ENCODE measurements at places on chromosomes 5 and 9. TPM values are rescaled to one million over a fixed set of nuclear protein-coding genes. Genes with fewer than 3 reads are reported as not detected.

DNA sequence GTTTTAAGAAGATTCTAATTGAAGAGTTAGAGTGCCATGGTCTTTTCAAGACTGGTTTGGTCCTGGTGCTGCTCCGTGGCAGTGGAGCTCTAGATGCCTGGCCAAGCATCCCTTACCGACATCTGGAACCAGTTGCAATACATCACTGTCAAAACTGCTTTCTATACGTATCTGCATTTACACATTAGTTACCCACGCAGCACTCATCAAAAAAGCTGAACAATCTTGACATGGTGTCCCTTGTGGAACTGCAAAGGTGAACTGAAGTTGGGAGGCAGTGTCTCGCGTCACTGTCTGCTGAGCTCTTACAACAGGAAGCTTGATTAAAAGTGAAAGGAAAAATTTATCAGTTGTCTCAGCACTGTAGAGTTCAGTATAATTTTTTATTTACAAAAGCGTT is 82.6 kb downstream of the PBX3 start:
- peak; percentile 13 for DNase-seq

FNIP1 gene
- 49.3 TPM for total RNA-seq

DNA sequence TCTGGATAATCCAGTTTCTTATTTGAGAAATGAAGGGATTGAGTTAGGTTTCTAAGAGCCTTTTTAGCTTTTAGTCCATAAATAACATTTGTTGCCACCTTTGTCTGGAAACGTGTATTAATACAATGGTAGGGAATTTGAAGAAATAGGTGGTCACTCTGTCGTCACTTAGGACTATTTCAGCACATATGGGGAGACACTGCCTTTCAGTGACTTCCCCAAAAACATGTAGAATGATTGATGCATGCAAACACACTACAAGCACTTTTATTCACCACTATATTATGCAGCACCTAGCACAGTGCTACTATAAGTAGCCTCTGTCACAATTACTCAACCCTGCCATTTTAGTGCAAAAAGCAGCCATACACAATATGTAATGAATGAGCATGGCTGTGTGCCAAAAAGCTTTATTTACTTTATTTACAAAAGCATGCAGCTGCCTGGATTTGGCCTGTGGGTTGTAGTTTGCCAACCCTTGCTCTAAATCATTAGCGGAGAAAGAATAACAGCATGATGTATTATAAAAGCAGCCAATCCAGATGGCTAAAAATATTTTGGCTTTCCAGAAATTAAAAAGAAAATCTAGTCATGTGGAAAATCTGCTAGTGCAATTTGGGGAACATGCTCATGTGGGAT is 154.2 kb upstream of the HMHB1 start:
- DNase-seq: no peak

DNA sequence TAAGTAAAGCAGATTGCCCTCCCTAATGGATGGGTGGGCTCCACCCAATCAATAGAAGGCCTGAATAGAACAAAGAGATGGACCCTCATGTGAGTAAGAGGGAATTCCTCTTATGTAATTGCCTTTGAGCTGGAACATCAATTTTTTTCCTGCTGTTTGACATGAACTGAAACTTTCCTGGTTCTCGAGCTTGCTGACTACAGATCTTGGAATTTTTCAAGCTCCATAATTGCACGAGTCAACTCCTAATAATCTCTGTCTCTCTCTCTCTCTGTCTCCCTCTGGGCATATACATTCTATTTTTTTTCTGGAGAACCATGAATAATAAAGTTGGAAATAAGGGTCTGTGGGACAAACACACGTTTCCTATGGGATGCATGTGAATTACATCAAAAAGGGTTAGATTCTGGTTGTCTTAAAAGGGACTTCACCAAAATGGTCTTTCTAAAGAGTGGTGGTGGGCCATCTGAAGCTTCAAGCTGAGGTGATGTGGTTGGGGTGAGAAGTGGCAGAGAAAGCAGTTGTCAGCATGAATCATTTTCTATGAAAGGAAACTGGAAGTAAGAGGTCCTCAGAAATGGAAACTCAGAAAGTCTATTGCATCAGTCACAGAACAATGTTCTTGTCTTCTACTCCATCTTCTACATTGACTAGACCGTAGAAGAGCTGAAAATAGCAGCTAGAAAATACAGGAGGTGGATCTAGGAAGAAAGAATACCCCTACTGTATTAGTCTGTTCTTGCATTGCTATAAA is 47.0 kb upstream of the HOMER1 start:
- peak; percentile 56 for DNase-seq

TRAF1 gene
- 16.0 TPM for total RNA-seq

GRCh38 chr9:108838017-108838416 is 17.8 kb downstream of the ACTL7B start:
- DNase-seq: no peak

PTBP3 gene
- total RNA-seq: 133 TPM

DNA sequence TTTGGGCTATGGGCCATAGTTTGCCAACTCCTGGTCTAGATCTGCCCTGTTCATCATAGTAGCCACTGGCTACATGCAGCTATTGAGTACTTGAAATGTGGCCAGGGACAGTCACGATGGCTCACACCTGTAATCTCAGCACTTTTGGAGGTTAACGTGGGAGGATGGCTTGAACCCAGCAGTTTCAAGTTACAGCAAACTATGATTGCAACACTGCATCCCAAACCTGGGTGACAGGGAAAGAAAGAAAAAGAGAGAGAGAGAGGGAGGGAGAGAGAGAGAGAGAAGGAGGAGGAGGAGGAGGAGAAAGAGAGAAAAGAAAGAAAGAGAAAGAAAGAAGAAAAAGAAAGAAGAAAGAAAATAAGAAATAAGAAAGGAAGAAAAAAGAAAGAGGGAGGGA is 5.1 kb upstream of the GMCL2 start:
- DNase-seq: no peak

GRCh38 chr5:111552896-111553295 is 40.6 kb upstream of the STARD4 start:
- DNase-seq: no peak

DNA sequence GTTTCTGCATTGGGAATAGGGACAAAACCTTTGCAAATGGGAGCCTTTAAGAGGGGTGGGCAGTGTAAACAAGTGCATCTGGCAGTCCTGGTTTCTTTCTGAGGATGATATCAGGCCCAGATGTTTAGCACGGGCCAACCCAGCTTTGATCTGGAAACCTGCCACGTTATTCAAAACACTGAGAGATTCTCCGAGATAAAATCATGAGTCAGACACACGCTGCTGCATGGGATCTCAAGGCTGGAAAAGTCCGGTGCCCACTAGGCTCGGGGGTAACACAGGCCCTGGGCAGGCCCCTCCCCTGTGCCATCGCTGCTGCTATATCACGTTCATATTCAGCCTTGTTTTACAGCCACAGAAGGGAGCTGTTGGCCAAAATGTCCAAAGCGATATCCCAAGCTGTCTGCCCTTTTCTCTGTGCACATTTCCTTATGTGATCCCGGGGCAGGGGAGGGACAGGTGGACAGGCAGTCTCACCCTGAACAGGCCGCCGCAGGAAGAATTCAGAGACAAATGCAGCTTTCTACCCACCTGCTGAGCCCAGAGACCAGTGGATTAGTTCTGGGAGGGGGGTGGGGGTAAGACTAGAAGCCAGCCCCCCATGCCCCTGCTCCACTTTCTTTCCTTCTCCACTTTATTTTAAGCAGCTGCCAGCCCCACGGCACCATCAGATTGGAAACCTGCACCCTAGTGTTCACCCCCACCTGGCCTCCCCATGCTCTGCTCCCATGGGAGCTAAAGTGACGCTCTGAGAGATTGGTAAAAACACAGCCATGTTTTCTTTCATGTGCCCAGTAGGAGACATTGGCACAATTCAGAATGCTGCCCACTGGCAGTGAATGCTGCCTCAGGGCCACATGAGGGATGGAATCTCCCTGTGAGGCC is 63.1 kb downstream of the TMOD1 start:
- DNase-seq: no peak

ARL15 gene
- total RNA-seq: 21.9 TPM

BRINP1 gene
- 1.5 TPM for total RNA-seq

MEF2C gene
- total RNA-seq: 1.8 TPM

DNA sequence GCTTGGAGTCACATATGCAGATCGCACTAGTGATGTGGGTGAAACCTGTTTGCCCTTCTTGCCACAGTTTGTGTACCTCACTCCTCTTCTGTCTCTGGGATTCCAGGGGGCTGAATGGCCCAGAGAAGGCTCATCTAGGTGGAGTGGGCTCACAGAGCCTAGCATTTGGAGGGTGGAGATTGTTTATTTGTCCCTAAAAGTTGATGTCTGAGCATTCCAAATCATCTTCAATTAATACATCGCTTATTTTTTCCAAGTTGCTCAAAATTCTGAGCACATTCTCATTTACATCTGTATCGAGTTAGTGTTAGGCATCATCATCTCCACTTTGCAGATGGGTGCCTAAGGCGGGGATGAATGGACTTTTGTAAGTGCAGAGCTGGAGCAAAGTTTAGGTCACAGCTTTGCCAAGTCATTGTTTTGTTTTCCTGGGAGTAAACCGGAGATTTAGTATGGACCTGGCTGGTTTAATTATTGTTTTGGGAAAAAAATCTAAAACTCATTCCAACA is 2.0 kb downstream of the ABL1 start:
- peak; percentile 79 for DNase-seq

GRCh38 chr5:156401804-156402203 is 74.8 kb downstream of the SGCD start:
- DNase-seq: no peak

DNA sequence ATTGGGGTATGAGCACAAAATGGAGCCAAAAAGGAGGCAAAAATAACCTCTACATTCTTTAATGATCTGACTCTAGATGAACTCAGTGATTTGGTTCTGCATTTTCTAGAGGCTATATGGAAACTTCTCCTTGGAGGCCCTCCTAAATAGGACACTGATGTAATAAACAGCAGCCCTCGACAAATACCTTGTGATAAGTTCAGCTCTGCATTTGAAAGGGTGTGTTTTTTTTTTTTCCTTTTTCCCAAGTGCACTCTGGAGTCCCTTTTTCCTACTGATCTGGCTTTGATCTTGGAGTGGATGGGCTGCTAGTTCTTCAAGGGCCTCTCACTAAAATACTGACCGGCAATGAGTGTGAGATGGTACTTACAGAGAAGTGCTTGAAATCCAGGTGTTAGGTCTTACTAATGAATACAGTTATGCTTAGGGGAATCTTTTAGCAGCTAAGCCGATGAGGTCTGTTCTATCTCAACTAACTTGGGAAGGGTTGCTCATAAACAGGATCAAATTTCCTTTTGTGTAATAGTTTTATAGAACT is 161.7 kb downstream of the MAST4 start:
- DNase-seq: no peak

ACTBL2 gene
- 5.6 TPM for total RNA-seq

SERF1A gene
- total RNA-seq: 14.4 TPM

GRCh38 chr5:35990941-35991611 is at the start of gene UGT3A1:
Gene UGT3A1 (minus strand): TSS chr5:35991390. CDS start chr5:35991240, 150 bp downstream.
- peak; percentile 68 for DNase-seq

- no peak for DNase-seq
Observed at GRCh38 chr5:113209498-113209897, 225.3 kb downstream of the TSSK1B start.

- DNase-seq: no peak
Observed at GRCh38 chr9:107281922-107282667, 984 bp upstream of the RAD23B start.

GRCh38 chr5:155935723-155936122 is 391.2 kb upstream of the SGCD start:
- DNase-seq: no peak

DNA sequence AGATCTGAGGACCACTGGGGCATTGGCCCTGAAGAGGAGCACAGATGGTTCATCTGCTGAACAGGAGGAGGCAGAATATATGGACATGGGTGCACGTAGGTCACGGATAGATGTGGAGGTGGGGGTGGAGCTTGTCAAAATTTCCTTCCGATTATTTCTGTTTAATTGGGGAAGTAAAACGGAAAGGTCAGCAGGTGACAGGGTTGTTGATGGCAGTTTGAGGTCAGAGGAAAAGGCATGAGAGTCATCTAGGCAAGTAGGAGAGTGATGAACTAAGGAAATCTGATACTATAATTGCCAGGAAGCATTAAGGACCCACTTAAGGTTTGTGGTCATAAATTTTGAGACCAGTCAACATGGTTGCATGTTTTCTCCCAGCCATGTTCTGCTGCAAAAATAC is 8.4 kb upstream of the FAM81B start:
- DNase-seq: no peak

- DNase-seq: no peak
Observed at GRCh38 chr5:56050551-56051255, 55.9 kb upstream of the IL6ST start.

- no peak for DNase-seq
Observed at GRCh38 chr5:113056988-113057387, 80.4 kb downstream of the DCP2 start.

DEPDC1B gene
- total RNA-seq: 17.9 TPM

- DNase-seq: no peak
Observed at GRCh38 chr9:133824802-133825186, 86.6 kb upstream of the SARDH start.

DNA sequence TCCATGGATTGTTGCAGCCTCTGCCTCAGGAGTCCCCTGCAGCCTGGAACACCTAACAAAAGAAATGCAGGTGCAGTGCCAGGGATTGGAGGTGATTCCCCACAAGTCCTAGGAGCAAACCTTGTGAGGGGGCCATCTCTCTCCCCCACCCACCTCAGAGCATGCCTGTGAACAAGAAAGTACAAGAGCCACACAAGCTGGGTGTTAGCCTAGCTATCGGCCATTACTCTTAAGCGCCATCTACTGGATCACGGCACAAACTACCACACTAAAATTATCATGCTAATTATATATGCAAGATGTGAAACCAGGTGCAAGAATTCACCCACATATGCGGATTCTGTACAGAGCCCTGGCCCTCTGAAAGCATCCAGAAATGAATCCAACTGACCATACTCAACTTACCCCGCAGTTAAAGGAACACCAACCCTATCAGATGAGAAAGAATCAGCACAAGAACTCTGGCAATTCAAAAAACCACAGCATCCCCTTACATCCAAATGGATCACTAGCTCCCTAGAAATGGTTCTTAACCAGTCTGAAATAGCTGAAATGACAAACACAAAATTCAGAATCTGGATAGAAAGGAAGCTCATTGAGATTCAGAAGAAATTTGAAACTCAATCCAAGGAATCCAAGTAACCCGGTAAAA is 16.5 kb upstream of the PRSS3 start:
- peak; percentile 59 for DNase-seq

GRCh38 chr5:114649878-114650277 is 288.0 kb downstream of the KCNN2 start:
- DNase-seq: no peak

GRCh38 chr5:139955053-139955605 is 88.0 kb downstream of the NRG2 start:
- no peak for DNase-seq

- no peak for DNase-seq
Observed at GRCh38 chr9:76240578-76240977, 153.6 kb downstream of the RFK start.

DNA sequence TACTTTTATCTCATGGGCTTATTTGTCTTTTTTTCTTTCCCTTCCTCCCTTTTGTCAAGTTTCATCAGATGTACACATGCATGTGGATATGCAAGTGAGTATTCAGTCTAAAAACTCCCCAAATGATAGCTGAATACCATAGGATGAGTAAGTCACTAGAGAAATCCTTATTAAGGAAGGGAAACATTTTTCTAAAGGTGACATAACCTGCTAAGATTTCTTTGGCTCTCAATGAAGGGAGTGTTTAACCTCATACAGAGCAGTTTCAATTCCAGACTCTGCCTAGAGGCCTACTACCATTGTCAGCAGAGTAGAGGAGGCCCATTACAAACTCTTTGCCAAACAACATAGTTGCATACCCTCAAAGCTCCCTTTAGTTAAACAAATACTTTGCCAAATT is 192.4 kb downstream of the ARHGEF28 start:
- DNase-seq: peak; percentile 80

SLC44A1 gene
- total RNA-seq: 90.4 TPM
